ENCODE measurements at places on chromosomes 2 and 18.

DNA sequence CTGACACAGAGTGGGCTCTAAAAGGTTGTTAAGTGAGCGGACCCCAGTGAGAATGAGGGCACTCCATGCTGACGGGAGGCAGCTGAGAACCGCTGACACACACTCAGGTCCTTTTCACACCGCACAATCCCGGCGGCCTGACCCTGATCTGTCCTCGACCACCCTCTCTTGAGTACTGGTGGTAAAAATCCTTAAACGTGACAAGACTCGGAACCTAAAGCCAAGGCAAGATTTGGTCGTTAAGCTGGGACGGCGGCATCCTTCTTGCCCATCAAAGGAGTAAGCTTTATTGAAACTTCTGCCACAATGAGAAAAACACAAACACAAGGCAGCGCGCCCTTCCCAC, 569 bp downstream of the TMX3 start:
- peak; percentile 4 for DNase-seq

GRCh38 chr18:35478520-35479435, 19.0 kb downstream of the INO80C start:
- DNase-seq, result peak; percentile 91

GRCh38 chr2:164954954-164955701, at the start of gene SLC38A11:
SLC38A11 (minus strand) TSS chr2:164955525; CDS start chr2:164955247, 278 bp downstream.
- DNase-seq, result no peak

DNA sequence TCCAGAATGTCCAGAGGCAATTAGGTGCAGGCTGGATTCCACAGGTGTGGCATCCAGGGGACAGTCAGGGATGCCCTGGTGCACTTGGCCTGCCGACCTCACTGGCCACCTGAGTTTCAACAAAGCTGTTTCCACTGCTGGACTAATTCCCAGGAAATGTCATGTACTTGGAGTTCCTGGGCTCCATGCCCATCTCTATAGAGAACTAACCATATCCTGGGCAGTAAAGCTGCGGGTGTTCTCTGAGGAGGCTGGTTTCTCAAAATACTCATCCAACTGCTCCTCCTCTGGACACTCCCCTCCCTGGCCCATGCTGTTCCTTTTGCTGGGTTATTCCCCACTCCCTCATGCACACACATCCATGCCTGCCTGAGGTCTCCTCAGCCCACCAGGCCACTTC, 161.9 kb upstream of the SKOR2 start:
- peak; percentile 48 for DNase-seq

DNA sequence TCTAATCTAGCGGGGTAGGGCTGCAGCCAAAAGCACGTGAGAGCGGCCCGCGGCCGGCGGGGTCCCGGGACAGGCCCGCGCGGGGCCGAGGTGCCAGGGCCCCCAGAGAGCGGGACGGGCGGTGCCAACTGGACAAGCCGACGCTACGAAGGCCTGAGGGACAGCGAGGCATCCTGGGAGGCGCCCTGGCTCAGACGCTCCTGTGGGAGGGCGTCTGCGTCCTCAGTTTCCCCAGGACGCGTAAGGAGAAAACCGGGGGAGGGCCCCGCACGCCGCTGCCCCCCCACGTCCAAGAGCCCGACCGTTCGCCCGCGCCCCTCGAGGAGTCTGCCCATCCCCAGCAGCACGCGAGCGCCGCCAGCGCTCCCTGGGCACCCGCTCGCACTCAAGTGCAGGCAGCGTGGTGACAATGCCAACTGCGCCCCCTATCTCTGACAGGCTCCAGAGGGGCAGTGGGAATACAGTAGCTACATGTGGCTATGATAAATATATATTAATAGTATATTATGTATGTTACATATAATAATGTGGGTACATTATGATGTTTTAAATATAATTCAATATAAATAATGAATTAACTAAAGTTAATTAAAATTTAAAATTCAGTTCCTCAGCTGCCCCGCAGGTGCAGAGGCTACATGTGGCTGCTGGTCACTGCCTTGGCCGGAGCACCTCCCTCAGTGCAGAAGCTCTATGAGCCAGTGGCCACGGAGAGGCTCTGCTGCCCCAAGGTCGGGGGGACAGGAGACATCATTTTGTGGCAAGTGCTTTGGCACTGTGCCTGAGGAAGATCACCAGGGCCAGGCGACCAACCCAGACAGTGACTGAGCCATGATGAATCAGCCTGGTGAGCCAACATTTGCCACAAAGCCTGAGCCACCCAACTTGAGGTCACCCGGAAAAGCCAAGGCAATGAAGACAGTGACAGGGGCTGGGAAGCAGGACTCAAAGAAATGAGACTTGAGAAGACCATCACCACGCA, 5.5 kb upstream of the SFT2D3 start:
- peak; percentile 75 for DNase-seq

- no peak for DNase-seq
These were observed 13.6 kb downstream of the COL4A4 start for GRCh38 chr2:227150222-227150936.

DNA sequence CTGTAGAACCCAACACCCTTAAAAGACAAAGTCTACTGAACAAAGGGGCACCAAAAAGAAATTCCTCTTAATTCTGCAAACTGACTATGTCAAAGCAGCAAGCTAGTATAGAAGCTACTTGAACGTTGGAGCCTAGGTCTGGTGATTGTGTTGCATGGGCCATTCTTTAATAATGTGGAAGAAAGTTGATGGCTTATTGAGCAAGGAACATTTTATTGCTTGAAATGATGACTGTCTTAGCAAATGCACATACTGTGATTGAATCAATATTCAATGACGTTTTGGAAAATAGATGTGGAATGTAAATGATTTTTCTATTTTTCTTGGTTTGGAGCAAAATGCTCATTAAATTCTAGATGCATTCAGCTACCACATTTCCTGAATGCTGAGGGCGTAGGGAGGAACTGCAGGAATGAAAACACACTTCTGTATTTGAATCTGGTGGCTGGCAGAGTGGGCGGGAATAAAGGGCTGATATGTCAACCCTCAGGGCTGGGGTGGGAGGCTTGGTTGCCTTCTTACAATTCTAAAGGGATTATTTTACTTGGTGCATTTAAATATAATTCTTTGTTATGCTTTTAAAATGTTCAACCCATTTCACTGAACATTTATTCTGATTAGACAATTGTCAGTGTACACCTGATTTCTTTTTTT, 26.5 kb downstream of the MYO3B start:
- no peak for DNase-seq

DNA sequence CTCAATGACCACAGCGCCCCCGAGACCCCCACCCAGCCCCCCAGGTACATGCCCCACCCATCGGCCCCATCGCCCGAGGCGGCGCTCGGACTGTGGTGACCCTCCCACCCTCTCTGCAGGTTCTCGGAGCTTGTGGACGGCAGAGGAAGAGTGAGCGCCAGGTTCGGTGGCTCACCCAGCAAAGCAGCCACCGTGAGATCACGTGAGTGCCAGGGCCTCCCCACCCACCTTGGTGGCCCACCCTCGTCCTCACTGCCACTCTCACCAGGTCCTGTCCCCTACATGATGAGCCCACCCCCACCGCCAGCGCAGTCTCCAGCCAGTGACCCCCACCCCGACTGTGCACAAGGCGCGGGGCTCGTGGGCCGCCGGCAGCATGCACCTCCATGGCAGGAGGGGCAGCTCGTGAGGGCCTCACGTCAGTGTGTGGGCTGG, 30.4 kb downstream of the MTERF4 start:
- no peak for DNase-seq

DNA sequence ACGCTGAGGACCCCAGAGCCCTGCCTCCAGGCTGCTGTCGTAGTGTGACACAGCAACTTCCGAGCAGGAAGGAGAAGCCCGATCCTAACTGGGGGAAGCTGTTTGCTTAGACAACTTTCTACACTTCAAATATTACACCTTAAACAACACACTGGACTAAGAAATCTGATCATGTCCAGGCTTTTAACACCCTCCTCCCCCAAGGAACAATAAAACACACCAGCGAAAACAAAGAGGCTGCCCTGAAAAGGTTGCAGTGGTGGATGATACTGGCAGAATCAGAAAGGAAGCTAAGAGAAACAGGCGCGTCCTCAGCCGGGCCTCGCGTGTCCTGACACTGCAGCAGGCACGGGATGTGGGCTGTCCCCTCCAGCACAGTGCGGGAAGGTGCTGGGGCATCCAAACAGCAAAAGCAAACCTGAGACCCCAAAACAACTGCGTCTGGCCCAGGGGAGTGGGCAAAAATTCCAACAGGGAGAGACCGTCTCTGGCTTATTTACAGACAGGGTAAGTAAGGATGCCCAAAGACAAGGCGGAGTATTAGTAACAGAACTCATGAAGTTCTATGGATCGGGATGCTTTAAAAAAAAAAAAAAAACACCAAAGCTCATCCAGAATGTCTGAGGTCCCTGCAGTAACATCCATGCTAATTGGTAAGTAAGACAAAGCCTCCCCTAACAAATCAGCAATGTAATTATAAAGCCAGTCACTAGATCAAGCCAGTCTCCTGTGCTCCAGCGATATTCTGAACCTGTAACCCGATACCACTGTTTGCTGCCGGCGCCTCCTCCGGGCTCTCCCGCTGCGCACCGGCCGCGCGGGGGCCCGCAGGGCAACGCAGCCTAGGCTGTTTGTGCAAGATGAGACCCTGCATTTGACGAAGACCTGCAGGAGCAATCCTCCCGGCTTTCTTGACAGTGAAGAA, 9.0 kb downstream of the SERTAD2 start:
- DNase-seq, result peak; percentile 82

- DNase-seq, result no peak
These were observed 3.8 kb upstream of the IRS1 start for GRCh38 chr2:226803410-226803809.

DNA sequence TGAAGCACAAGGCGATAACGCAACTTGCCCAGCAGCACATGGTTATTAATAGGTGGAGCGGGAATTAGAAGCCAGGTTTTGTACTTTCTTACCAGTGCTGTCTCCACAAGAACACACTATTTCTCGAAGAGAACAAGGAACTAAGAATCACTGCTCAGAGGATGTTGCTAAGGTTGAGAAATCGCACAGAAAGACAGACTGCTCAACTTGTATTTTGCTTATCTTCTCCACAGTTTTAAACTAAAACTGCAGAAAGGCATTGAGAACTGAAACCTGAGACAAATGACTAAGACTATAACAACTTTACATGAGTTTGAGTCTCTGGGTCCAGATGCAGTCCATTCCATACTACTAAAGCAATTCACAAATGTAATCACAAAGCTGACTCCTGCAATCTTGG, 6.2 kb downstream of the PRKD3 start:
- DNase-seq, result peak; percentile 51

- DNase-seq, result no peak
These were observed 7.4 kb downstream of the TRAF3IP1 start for GRCh38 chr2:238327751-238328150.

GRCh38 chr2:8544786-8545694, 136.8 kb upstream of the ID2 start:
- DNase-seq, result peak; percentile 90

DNA sequence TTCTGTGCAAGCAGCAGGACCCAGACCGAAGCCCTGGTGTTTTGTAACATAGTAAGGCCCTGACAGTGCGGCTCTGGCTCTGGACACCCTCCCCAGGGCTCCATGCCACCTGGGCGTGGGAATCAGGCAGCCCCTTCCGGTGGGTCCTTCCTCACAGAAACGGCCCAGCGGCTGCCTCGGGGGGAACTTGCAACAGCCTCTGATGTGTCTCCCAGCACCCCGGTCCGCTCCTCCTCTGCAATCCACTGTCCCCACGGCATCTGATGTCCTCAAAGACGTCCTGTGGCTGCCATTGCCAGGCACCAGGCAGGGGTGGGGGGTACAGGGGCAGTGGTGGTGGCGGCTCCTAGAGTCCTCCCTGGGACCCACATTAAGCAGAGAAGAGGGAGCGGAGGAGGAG, 58.8 kb downstream of the CENPO start:
- no peak for DNase-seq

- no peak for DNase-seq
These were observed 52.0 kb upstream of the HAAO start for GRCh38 chr2:42844366-42844765.

DNA sequence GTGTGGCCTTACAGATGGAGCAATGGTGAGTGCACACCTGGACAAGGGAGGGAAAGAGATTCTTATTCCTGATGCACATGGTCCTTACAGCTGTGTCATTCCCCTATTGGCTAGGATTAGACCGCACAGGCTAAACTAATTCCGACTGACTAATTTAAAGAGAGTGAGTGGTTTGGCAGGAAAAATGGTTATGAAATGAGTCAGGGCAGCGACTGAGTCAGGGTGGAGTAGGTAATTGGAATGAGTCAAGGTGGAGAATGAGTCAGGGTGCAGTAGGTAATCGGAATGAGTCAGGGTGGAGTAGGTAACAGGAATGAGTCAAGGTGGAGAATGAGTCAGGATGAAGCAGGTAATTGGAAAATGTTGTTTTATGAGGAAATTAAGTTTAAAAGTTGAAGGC, 1353.7 kb upstream of the LRRTM1 start:
- no peak for DNase-seq

GRCh38 chr2:65800998-65801397, 368.6 kb upstream of the SPRED2 start:
- DNase-seq, result peak; percentile 33

GRCh38 chr2:225120186-225120585, 77.9 kb upstream of the DOCK10 start:
- peak; percentile 60 for DNase-seq

DNA sequence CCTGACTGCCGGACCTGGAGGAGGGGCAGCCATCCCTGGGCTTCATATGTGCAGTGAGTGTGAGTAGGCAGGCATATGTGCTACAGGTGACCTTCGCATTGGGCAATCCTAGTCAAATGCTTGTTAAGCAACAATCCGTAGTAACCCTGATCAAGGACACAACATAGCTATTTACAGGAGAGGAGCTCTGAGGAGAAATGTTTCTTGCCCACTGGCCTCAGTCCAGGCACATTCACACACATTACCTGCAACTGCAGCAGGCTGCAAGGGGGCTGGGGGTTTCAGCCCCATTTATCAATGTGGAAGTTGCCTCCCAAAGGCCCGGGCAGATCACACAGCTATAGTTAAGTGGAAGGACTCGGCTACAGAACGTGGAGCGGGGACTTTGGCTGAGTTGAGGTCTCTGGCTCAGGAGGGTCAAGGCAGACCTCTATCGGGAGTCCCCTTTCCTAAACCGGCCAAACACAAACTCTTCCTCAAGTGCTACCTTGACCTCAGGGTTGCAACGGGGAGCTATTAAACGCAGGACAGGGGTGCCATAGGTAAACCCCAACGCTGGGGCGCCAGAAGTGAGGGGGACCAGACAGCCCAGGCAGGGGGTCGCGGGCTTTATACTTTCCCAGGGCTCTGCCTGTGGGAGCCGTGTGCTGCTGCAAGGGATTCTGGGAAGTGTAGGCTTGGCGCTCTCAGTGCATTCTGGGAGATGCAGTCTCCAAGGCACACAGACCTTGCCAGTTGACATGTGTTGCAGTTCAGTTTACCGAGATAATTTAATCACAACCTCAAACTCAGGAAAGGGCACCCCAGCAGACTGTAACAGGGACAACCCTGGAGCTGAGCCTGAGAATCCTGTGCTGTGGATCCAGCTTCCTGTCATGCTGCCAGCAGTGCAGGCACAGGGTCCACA, 9.4 kb downstream of the KHK start:
- peak; percentile 53 for DNase-seq

DNA sequence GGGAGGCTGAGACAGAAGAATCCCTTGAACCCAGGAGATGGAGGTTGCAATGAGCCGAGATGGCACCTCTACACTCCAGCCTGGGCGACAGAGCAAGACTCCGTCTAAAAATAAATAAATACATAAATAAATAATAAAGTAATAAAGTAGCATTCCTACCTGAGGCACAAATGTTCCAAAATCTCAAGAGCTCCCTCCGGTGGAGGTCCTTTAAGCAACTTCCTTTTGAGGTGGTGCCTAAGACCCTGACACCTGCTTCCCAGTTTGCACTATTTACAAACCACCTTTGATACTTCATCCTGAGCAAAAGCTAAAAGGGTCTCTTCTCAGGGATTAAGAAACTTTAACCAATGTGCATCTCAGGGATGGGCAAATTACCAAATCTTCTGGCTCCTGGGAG, 505.1 kb downstream of the CNTNAP5 start:
- DNase-seq, result no peak

Data from fibroblast of skin of scalp (primary cell).